ENCODE measurements at places on chromosomes 5 and 9.

DNA sequence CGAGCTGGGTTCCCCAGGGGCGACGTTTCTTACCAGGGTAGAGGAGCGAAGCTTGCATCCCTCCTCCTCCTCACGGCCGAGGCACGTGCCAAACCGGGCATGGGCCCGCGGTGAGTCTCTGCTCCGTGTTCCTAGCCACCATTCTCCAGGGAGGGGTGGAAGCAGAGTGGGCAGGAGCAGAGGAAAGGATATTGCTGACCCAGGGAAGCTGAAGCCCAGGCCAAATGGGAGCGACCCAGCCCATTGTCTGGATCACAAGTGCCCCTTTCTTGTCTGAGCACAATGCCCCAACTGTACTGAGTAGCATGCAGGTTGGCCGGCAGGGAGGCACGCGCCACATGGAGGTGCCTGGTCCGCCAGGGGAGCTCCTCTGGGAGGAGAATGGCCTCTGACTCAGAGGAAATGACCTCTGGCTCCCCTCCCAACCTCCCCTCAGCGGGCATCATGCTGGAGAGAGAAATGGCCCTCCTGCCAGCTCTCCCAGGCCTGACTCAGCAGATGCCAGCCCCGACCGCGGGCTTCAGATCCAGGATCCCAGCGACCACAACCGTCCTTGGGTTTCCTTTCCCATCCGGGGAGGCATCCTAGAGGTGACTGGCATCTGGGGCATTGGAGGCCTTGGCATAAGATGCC, 1.1 kb downstream of the PRR7 start:
- no peak for DNase-seq

DNA sequence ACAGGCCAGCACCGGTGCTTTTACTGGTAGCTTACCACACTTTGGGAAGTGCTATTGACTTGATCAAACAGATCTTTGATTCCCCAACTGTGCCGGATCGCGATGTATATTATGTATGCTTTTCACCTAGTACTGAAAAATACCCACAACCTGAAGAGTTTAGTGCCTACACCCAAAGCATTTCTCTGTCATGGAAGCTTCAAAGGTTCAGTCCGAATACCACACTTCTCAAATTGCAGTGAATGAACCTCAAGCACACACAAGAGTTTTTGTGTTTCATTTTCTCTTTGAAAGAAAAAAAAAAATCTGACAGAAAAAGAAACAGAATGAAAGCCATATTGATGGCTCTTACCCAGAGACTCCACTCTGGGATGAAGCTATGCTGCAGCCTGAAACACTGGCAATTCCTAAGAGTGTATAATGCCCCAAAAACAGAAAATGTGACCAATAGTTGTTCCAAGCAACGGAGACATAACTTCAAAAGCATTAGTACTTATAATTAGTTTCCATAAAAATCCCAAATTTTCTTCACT, 100.9 kb downstream of the EBF1 start:
- no peak for DNase-seq

DNA sequence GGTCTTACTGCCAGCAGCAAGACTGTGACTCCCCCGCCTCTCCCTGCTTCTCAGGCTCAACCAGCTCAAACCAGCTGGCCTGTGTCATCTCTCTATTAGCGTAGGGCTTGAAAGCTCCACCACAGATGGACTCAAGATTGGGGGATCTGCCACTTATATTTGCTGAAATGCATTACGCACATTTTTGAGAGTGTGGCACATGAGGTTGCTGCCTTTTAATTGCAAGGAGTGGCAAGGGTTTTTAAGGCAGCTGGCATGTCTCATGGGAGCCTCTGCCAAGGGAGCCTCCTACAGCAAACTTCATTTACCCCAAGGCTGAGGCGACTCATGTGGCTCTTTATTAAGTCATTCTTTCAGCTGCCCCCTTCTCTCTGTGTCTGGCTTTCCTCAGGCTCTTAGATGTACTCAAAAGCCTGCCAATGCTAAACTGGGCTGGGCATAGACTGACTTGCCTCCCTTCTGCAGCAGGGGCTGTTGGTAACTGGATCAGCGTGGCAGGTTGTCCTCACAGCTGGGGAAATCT, 219.3 kb downstream of the SMARCA2 start:
- no peak for DNase-seq

- DNase-seq: no peak
Measured at GRCh38 chr5:111848476-111848875, 91.5 kb upstream of the NREP start.

DNA sequence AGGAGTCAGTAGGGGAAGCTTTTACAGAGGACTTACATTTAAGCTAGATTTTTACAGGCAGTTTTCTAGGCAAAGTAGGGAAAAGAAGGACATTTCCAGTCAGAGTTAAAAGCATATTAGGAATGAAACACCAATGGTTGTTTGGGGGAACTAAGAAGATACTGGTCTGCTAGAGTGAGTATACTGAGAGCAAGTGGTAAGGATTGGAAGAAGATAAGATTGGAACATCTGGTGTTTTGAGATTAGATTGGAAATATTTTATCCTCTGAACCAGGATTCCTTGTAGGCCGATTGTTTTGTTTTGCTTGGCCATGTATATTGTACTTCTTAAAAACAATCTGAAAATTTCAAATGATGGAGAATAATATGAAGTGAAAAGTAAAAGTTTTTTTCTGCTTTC, 7.7 kb downstream of the FBXO38 start:
- no peak for DNase-seq

DNA sequence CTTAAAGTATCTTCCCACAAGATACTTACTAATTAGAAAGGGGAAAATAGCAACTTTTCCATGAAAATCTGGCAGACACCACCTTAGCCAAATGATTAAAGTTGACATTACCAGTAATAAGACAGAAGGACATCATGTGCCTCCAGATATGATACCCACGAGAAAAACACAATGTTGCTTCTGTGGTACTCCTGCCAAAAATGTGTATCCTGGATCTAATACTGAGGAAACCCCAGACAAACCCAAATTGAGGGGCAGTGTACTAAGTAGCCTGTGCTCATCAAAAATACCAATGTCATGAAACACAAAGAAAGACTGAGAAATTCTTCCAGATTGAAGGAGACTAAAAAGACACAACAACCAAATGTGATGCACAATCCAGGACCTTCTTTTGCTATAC, 85.3 kb downstream of the TTLL11 start:
- no peak for DNase-seq

- DNase-seq: no peak
Measured at GRCh38 chr5:103408408-103408807, 149.8 kb downstream of the MACIR start.

GRCh38 chr5:1161108-1161832, 40.1 kb upstream of the SLC6A19 start:
- no peak for DNase-seq

- DNase-seq: no peak
Measured at GRCh38 chr5:133251296-133252132, 199.7 kb downstream of the HSPA4 start.

DNA sequence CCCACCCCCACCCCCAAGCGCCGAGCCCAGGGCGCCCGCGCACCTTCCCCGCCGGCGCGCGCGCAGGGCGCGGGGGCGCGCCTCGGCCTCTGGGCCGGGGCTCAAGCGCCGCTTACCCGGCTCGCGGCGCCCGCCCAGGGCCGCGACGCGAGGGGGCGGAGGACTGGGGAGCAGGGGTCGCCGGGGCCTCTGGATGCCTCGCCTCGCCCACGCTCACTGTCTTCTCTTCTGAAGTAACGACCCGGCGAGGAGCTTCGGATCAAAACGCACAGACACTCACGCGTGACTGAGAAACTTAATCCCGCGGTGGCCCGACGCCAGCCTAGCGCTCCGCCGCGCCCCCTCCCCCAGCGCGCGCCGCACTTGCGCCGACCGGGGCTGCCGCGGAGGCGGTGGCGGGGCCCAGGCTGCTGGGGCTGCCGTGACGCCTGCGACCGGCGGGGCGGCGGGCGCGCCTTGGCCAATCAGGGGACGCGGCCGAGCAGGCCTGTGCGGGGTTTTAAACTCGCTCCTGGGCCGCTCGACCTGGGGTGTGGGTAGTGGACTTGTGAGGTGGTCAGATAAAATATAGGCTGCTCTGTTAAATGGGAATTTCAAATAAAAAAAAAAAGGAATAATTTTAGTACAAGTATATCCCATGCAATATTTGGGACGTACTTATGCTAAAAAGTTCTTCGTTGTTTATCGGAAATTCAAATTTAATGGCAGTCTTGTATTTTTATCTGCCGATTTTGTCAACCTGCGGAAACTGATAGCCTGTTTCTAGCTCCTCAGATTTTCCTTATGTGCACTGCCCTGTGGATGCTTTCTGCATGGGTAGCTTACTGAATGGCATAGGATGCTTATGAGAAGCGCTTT, at the start of gene MPDZ:
Gene MPDZ (minus strand): TSS at position 409 of the 858 bp plus-strand sequence. CDS start 29,377 bp downstream, outside the sequence.
- no peak for DNase-seq

- DNase-seq: peak; percentile 39
Measured at GRCh38 chr9:135602789-135603481, 36.4 kb downstream of the GLT6D1 start.

DNA sequence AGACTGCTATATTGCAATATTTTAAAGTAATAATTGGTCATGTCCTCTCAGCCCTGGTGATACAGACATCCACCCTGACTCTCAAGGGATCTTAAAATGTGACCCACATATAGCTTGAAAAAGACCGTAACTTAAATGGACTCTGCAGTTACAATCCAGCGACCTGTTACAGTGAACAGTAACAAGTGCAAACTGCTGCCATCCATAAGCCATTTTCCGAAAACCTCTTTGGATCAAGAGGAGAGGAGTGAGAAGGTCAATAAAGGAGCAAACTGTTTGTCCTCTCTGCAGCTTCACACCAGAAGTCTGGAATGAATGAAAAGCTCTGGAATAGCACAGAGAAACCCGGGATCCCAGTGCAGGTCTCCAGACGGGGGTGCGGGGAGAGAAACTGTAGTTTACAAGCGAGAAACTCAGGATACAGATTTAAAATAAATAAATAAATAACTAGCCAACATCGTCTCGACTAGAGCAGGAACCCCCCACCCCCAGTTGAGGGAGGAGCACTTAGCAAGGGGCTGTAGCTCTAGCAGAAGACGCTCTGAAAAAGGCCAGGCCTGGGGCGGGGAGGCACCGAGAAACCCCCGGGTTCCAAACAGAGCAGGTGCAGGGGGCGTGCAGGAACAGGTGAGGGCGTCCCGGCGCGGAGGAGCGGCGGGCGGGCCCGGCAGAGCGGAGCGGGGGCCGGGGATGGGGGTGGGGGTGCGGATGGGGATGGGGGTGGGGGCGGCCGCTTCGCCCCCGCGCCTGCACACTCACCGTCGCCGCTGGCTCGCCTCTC, 572 bp downstream of the ZDHHC21 start:
- DNase-seq: no peak

DNA sequence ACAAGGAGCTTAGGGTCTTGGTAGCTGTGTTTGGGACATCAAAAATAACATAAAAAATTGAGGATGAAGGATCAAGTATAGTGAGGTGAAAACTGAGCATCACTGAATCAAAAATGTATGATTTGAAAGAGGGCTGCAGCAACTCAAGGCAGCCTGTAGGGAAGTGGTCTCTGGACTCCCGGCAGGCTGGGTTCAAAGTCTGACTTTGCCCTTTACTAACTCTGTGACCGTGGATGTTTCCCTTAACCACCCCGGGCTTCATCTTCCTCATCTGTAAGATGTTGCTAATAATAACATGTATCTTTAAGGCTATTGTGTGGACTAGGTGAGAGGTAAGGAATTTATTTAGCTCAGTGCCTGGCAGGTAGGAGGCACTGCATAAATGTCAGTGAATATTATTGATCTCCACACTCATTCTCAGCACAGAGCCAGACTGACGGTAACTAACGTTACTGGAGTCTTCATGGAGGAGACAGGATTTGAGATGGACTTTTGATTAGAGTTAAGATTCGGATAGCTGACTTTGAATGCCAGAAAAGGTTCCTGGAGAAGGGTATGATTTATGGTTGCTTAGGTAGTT, 367.3 kb downstream of the NDUFS4 start:
- DNase-seq: no peak

DNA sequence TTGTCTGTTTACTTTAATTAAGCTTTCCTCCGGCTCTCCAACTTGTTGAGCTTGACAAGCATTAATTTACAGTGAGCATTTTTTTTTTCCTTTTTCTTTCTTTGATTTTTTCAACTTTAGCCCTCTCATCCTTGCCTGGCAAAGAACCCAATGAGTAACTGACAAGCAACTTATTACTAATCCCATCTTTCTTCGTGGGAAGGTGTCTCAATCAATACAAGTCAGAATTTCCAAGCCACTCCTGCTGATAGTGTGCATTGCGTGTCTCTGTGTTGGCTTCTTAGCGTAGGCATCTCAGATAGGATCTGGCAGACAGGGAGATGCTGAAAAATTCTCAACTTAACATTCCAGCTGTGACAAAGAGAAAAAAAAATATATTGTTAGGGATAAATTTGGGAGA, 527.7 kb upstream of the WWC1 start:
- DNase-seq: no peak

GRCh38 chr5:167895899-167896659, 395.4 kb upstream of the WWC1 start:
- DNase-seq: no peak

- no peak for DNase-seq
Measured at GRCh38 chr5:75167345-75167744, 69.3 kb downstream of the ANKRD31 start.

DNA sequence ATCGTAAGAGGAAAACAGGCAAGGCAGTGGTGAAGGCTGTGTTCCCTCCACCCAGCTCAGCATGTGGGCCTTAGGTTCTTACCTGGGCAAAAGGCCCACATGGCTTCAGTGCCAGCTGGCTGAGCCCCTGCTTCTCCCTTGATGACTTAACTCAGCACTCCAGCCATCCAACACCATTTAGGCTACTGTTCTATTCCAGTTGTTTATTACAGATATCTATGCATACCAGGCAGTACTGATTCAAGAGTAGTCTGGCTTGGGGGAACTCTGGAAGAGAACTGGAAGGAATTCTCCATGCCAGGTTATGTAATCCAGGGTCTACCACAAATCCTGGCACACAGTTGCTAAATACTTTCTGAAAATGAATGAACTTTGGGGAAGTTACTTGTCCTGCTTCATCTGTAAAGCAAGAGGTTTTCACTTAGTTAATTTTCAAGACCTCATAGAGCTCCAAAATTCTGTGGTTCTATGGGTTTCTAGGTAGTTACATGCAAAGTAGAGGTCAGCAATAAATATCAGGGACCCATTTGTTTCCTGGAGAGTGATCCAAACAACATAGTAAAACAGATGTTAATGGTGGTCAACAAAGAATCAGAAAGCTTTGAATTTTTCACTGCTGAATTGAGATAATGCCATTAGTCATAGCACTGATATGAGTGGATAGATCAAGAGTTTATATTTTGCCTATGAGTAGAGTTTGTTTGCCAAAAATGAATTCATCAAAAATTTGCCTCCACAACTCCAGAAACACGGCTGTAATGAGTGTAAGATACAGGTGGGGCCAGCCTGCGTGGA, 88.2 kb upstream of the OSMR start:
- DNase-seq: no peak

Measured in stimulated activated CD8-positive, alpha-beta memory T cell treated with anti-CD3 and anti-CD28 coated beads, Interleukin-15, amount 100 ng/mL, for 24 hours (primary cell).